ENCODE measurements at places on chromosomes 1 and 21.

DNA sequence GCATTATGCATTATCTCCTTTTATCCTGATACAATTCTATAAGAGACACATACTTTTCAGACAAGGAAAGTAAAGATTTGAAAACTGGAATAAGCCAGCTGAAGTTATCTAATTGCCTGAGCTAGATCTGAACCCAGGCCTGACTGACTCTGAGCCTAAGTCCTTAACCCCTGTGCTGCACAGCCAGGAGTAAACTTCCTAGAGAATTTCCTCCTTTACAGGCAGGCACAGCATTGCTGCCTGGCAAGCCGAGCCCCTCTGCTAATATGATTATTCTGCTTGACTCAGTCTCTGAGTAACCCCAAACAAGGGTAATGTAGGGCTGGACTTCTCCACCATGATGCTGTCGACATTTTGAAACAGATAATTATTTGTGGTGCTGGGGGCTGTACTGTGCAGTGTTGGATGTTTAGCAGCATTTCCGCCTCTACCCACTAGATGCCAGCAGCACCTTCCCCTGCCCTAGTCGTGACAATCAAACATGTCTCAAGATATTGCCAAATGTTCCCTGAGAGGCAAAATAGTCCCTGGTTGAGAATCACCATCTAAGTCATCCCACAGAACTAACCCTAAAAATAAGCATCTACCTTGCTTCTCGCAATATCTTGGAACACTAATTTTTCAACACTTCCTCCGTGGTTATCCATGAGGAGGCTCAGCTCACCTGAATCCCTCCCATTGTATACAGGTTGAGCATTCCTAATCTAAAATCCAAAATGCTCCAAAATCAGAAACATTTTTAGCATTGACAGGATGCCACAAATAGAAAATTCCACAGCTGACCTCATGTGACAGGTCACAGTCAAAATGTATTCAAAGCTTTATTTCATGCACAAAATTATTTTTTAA, 18.5 kb downstream of the CAMK1G start:
- DNase-seq, result peak; percentile 25

GRCh38 chr1:236716160-236716559, 29.9 kb downstream of the ACTN2 start:
- no peak for DNase-seq

DNA sequence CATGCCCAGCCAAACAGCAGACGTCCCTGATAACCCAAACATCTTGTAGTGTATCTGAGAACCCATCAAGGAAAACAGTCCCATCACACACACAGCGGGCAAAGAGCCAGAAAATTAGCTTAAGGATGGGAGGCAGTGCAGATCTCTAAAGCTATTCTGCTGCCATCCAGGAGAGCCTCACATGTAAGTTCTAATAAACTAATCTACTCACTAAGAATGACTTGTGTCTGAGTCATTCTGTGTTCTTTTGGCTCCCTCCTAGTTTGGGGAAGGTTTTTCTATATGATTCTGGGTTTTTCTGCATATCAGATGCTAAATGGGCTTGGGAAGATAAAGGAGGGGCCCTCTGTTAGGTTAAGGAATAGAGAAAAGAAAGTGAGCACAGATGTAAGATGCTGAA, 162.8 kb downstream of the HUNK start:
- DNase-seq, result no peak

DNA sequence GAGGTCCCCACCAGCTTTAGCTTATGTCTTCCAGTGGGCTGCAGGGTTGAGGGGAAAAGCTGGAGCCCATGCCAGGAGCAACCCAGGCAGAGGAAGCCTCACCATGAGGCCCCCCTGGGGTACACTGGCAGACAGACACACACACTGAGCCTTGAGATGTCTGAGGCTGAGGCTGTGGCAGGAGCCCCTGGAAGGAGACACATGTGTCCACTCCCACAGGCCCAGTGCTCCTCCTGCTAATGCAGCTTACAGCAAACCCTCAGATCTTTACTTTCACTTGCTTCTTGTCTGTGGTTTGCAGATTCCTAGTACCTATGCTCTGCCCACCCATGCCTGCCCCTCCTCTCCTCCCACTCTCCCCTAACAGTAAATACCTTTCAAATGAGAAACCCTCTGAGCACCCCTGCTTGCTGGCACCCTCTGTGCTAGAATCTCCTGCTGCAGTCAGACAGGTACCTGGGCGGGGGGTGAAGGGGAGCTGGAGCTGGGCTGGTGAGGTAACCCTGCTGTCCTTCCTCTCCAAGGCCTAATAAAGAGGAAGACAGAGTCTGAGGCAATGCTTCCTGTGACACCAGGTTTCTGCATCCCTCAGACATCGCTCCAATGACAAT, 63.4 kb upstream of the NEK2 start:
- peak; percentile 17 for DNase-seq
